ENCODE measurements at places on chromosomes 3 and 15.

DNA sequence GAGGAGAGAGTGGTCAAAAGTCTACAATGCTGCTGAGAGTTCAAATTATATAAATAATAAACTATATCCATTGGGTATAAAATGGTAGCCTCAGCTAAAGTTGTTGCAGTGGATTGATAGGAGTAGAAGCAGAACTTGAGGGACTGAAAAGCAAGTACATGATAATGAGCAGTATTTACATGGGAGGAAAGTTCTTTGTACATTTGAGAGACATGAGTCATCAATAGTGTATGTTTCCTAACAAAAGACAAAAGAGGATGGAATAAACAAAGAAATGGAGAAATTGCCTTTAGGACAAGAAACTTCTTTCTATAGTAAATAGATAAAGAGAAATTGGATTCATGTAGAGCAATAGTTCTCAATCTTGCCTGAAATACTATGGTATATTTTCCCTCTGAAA, 110.0 kb upstream of the PLSCR5 start:
- DNase-seq, result no peak

- no peak for DNase-seq
These were observed 71.3 kb upstream of the MBNL1 start for GRCh38 chr3:152197451-152197850.

- DNase-seq, result no peak
These were observed 52.5 kb downstream of the PIAS1 start for GRCh38 chr15:68106656-68107055.

- DNase-seq, result no peak
These were observed 245.6 kb downstream of the SATB1 start for GRCh38 chr3:18179521-18179920.

DNA sequence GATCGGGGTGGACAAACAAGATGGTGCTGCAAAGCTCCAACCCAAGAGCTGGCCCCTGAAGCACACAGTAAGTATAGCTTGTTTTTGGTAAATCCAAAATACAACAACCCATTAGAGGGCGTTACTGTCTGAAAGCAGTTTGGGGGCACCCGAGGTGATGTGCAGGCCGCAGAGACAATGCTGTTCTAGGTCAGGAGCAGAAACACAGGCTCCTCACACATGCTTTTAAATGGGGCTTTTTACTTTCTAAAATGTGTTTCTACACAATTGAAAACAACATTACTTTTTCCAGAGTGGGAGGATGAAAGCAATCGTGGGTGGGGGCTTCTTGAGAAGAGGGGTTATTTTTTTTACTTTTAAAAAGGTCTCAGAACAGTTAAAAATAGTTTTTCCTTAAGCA, 1029.3 kb upstream of the CFAP20DC start:
- DNase-seq, result no peak

DNA sequence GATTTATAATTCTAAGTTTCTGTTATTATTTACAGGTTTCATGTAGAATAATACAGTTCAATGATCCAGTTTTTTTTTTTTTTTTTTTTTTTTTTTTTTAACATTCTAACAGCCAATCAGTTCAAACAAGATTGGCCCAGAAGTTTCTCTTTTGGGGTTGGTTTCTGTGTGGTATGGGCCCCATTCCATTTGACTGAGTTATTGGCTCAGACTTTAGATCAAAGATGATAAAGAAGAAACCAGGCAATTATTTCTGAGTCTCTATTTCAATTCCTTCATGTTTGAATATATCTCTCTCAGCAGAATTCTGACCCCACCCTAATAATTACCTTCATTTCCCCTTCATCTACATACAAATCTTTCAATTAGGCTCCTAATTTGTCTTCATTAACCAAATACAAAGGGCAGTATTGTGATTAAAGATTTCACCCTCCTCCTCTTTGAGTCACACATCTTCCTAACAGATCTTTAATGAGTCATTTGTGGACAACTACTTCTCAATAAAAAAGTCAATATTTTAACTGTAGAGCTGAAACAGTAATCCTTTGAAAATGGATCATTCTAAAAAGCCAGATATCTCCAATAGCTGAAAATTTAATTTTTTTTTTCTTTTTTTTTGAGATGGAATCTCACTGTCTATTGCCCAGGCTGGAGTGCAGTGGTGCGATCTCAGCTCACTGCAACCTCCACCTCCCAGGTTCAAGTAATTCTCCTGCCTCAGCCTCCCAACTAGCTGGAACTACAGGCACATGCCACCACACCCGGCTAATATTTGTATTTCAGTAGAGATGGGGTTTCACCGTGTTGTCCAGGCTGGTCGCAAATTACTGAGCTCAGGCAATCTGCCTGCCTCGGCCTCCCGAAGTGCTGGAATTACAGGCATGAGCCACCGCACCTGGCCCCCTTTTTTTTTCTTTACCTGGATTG, 878.8 kb downstream of the NAALADL2 start:
- no peak for DNase-seq

GRCh38 chr3:60579734-60580133, 671.5 kb downstream of the FHIT start:
- DNase-seq, result no peak

DNA sequence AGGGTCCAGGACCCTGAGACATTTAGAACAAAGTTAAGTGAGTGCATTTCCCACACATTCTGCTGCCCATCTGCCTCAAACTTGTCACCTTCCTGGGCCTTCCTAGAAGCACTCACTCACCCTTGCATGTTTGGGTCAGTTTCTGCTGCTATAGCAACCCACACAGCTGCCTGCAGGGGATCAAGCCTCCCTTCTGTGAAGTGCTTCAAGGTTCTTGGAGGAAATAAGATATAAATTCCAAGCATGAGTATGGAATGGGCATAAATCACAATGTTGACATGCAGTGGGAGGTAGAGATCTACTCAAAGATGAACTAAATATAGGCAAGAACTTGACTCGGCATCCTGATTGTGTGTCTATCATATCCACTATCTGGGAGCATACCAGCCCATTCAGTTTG, 140.4 kb downstream of the SLC9A9 start:
- DNase-seq, result no peak

DNA sequence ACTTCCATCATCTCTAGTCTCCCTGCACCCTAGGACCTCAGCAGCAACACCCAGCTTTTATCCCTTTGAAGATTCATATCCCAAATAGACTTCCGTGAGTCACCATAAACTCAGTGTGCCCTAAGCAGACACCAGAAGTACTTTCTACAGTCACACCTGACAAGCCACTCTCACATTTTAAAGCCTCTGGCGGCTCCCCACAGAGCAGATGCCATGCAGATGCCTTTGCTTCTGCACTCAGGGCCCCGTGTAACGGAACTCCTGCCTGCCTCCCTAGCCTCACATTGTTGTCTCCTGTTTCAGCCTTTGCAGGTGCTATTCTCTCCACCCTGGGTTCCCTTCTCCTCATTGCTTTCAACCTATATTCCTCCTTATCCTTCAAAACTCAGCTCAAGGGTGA, 155.5 kb upstream of the SLC24A5 start:
- DNase-seq, result no peak

Measured in Panc1 (cell line).